Keratinocyte (primary cell): ENCODE measurements at places on chromosomes 7 and 10. TPM values are rescaled to one million over a fixed set of nuclear protein-coding genes. Genes with fewer than 3 reads are reported as not detected.

The SPDYE2 gene
- polyA plus RNA-seq = not detected in 3 replicates

The TBXAS1 gene
- polyA plus RNA-seq = 1.8 to 3.7 TPM (median 2.9 TPM) in 3 replicates

The NACAD gene
- polyA plus RNA-seq = 0.10 to 0.25 TPM (median 0.14 TPM) in 3 replicates

The GLI3 gene
- 2.0 to 3.7 TPM (median 3.6 TPM) in 3 replicates for polyA plus RNA-seq

The CYP2C18 gene
- polyA plus RNA-seq = 0.05 to 0.41 TPM (median 0.28 TPM) in 3 replicates

The GFRA1 gene
- polyA plus RNA-seq = 0.01 TPM in 1 of 3 replicates, not detected in the others

The ERVW-1 gene
- not detected in 3 replicates for polyA plus RNA-seq
